Hematopoietic multipotent progenitor cell treated with erythropoietin and hydrocortisone succinate and interleukin-3 and kit ligand, for 8 days (in vitro differentiated cells): ENCODE measurements at places on chromosomes 1 and 21.

DNA sequence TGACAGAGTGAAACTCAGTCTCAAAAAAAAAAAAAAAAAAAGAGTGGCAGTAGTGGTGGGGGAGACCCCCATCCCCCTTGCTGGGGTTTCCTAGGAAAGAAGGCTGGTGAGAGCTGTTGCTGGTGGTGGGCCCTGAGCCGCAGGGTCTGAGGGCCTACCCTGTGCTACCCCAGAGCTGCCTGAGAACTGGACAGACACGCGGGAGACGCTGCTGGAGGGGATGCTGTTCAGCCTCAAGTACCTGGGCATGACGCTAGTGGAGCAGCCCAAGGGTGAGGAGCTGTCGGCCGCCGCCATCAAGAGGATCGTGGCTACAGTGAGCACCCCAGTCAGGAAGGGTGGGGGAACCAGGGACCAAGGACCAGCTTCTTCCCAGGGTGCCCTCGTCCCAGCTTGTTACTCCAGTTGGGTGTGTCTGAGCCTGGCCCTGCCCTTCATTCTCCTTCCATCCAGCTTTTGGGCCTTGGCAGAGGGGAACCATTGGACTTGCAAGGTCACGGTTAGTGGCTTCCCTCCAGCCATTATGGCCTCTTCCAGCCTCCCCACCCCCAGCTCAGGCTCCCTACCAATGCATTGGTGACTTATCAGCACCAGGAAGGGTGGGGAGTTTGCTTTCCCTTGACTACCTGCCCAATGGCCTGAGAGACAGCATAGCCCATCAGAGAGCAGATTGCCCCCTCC is 10.5 kb downstream of the LDLRAP1 start:
- peak; percentile 52 for DNase-seq

GRCh38 chr1:12296623-12297022 is 66.8 kb downstream of the VPS13D start:
- no peak for DNase-seq

DNA sequence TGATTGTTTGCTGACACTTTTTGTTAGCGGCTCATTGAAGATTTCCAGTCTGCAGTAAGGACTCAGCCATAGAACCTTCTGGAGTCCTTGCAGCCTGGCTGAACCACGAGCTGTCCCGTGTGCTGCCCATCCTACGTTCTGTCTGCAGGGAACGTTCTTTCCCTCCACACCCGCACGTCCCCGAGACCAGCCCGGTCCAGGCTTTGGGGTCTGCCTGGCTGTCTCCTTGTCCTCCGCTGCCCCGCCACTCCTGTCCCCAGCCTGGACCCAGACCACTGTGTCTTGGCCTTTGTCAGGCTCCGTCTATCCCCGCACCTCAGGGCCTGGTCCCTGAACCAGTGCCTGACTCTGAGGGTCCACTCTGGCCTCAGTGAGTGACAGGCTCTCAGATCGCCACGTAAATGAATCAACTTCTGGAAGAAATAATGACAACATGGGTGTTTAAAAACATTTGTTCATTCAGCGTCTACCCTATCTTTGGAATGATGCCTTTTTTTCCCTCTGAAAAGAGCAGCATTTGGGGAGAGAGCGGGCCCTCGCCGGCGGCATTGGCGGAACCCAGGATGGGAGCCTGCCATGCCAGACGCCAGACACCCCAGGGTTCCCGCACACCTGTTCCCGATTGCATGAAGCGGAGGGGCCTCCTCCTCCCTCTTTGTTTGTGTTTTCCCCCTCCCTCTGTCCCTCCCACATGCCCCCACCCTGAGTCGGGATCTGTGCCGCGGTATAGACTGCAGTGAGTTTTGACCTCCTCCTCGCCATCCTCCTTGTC is 43.9 kb upstream of the C1orf174 start:
- no peak for DNase-seq

DNA sequence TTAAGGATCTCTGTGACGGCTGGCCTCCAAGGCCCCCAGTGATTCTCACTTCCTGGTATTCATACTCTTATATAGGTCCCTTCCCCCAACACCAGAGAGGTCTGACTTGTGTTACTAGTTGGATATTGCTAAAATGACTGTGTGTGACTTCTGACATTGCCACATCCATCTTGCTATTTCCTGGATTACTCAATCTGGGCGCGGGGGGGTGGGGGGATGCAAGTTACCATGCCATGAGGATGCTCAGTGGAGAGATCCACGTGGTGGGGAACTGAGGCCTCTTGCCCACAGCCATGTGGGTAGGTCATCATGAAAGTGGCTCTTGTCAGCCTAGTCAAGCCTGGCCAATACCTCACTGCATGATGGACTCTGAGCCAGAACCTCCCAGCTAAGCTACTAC is 117.0 kb downstream of the UBE2U start:
- DNase-seq: no peak

- DNase-seq: no peak
These were observed 71.9 kb downstream of the CEP350 start for GRCh38 chr1:180026556-180026955.

DNA sequence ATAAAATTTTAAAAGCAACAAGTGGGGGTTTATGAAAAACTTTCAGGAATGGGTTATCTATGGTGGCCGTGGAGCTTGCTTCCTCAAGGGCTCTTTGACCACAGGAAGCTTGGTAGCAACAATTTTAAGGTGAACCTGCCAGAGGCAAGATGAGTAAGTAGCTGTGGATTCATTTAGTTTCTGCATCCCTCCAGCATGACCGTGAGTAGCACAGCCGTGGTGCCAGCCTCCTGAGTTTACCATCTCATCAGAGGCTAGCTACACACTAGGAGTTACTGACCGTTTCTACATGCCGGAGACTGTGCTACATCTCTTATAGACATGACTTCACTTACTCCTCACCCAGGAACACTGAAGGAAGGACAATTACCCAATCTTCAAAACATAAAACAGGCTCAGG is 30.1 kb upstream of the PLEKHG5 start:
- DNase-seq: no peak

DNA sequence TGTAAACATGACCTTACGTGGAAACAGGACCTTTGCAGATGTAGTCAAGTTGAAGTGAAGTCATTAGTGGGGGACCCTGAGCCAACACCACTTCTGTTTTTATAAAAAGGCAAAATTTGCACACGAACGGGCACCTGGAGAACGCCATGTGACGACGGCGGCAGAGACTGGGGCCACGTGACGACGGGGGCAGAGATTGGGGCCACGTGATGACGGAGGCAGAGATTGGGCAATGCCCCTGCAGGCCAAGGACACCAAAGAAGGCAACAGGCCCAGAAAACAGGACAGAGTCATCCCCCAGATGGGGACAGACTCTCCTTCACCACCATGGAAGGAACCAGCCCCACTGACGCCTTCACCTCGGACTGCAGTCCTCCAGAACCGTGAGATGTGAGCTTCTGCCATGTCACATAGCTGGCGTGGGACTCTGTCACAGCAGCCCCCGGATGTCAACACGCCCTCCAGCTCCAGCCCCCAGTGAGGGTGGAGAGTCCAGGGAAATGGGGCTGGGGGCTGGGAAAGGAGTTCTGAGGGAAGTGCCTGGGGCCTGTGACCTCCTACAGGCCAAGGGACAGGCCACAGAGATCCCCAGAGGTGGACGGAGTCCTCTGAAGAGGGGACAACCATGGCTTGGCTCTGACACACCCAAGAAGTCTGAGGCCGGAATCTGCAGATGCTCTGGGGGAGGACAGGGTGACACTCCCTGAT is 4.0 kb downstream of the KRTAP12-4 start:
- no peak for DNase-seq

DNA sequence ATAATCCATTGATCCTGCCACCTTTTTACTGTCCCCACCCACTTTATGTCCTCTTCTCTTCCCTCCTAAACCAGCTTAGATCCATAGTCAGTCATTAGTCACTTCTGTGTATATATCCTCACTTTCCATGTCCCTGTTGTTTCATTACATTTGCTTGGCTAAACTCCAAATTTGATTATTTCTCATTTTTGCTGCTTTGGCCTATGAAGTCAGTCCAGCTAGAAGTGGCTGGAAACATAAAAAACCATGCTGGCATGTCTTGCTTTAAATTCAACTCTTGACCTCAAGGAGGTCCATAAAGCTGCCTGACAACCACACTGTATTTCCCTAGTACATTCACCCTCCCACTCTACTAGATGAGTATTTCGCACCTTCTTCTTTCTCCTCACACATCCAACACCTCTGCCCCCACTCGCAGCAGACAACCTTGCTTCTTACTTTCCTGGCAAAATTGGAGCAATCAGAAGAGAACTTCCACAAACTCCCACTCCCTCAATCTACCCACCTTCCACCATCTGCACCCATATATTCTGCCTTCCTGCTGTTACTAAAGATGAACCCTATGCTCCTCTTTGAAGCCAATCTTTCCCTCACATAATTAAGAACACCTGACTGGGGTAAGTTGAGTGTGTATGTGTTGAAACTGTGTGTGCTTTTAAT is 72.1 kb downstream of the ZNF648 start:
- DNase-seq: no peak

GRCh38 chr1:227880342-227880924 is 65.0 kb downstream of the PRSS38 start:
- no peak for DNase-seq

DNA sequence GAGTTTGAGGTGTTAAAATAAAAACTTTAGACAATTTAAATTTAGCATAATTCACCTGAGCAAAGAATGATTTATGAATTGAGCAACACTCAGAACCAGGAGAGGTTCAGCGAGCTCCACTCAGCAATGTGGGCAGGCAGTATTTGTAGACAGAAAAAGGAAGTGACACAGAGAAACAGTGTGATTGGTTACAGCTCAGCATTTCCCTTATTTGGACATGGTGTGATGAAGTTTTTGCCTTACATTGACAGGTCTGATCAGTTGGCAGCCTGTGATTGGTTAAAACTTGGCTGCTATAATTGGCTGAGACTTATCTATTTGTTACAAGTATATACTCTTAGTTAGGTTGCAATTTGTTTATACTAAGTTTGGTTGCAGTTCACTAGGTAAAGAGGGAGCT is 621.2 kb upstream of the PRMT6 start:
- no peak for DNase-seq
